ENCODE measurements at places on chromosomes 7 and 10.
A peak's percentile ranks its signal among the peaks of the same experiment; 100 is the strongest.

GRCh38 chr7:123715198-123715597, 33.6 kb downstream of the WASL start:
- no peak for DNase-seq

- DNase-seq = no peak
These were observed 24.9 kb upstream of the PALS2 start for GRCh38 chr7:24548390-24548789.

GRCh38 chr10:55200020-55200419, 399.0 kb upstream of the PCDH15 start:
- no peak for DNase-seq

GRCh38 chr10:48658243-48658974, 26.3 kb upstream of the WDFY4 start:
- DNase-seq = peak; percentile 41

DNA sequence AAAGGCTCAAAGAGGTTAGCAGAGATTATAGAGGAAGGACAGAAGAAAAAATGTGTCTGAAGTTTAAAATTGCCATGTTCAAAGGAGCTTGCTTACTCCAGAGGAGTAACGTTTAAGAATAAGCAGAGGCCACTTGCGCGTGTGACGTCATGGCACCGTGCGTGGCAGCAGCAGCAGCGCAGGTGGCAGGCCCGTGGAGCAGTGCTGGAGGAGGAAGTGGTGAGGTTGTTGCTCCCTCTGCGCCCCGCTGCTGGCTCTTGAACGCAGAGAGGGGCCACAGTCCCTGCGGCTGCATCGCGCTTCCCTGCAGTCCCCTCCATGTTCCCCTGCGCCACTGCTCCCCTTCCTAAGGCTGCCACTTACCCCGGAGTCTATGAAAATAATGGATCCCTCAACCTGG, 37.5 kb downstream of the GDI2 start:
- DNase-seq = no peak

GRCh38 chr10:113044016-113044755, 94.1 kb downstream of the TCF7L2 start:
- no peak for DNase-seq

DNA sequence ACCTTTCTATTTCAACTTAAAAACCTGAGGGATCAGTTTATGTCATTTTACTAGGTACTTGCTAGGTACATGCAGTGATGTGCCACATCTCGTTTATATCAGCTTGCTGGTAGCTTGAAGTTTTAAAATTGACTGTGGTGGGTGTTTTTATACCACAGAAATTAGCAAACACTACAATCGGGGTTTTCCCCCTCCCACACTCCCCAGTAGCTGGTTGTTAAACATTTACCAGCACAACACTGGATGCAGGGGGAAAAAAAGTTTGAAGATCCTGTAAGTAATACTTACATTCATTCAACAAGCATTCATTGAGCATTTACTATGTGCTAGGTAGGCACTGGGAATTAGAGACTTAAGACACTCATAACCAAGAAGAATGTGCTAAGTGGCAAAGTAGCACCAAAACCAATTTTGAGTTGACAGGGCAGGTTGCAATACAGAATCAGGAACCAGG, 32.6 kb downstream of the USP6NL start:
- no peak for DNase-seq

- DNase-seq = no peak
These were observed 131.3 kb downstream of the ALOX5 start for GRCh38 chr10:45505311-45505710.

DNA sequence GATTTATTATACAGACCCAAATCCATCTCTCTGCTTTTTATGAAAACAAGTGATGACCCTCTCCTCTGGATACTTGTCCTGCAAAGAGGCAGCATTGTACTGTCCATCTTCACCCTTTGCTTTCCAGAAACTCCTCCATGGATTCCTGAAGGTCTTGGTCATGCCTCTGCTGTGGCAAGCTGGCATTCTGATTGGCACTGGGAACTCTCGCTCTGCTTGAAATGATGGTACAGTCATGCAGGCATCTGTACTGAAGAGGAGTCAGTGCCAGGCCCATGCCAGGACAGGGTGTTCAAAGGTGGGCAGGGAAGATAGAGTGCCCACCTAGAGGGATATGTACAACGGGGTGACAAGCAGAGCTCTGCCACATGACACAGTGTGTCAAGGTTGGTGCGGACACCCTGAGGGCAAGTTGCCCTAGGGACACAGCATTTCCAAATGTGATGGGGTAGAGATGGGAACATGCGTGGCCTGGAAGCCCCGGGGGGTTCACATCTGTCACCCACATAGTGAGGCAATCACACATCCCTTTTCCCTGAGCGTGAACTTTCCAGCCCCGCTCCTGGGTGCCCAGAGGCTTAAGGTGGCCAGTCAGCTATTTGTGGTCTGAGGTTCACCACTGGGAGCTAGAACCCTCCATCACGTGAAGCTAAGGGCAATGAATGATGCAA, 235.7 kb upstream of the TCERG1L start:
- no peak for DNase-seq

DNA sequence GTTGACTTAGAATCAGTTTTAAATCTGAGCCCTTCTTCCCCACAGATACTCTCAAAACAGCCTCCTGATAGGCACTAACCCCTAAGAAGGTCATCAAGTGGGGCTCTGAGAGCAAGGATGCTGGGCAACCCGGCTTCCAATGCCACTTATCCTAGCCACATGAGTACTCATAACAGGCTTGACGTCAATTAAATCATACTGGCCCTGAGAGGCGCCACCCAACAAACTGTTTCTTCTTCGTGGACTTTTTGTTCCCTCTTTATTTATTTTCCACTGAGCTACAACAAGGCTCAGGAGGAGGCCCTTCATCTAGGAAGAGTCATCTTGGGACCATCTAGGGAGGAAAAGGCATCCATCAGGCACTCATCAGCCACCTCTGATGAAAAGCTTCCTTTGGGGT, 255.9 kb downstream of the KCNMA1 start:
- no peak for DNase-seq

DNA sequence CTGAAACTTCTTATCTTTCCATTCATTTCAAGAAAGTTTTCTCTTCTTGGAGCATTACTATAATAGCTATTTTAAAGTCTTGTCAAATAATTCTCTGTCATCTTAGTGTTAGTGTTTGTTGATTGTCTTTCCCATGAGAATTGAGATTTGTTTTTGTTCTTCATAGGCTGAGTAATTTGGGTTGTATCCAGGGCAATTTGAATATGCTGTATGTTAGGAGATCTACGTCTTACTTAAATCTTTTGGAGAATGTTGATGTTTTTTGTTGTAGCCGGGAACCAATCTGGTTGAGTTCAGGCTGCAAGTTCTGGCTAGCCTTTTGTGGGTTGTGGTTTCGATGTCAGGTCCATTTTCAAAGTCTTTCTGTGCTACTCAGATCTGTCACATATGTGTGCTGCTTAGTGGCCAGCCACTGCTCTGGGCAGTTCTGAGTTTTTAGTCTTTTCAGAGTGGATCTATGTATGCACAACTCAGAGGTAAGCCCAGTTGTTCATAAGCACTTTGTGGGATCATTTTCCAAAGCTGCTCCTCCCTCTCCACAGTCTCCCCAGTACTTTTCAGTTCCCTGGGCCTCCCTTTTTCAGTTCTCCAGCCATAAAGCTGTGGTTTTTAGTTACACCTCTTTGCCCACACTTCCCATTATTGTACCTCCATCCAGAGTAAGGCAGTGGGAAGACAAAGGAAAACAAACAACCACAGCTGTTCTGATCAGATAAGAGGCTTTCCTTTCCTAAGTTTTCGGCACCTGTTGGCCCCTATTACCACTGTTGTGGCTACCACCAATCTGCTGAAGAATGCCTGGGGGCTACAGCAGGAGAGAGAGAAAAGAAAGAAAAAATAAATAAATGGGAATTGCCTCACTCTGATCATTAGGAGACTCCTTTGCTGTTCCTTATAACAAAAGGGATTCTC, 4.7 kb upstream of the CCNJ start:
- no peak for DNase-seq

DNA sequence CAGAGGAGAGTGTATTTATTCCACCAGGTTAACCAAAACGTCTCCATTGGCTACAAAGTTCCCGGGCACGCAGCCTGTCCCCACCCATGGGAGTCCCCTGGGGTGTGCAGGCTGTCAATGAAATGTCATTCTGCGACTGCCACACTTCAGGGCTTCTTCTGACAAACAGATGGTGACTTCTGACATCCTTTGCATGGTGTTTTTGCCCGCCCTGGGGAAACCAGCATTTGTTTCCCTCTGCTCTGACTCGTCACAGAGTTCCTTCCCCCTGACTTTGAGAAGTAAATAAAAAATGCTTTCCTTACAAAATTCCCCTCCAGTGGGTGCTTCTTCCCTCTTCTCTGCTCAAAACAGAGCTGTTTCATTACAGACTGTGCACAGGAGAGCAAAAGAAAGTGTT, 38.2 kb downstream of the TNS3 start:
- DNase-seq = no peak

GRCh38 chr10:102996876-102997275, 78.8 kb downstream of the CNNM2 start:
- DNase-seq = no peak

- DNase-seq = no peak
These were observed 303.7 kb downstream of the WDR11 start for GRCh38 chr10:121154846-121155245.

DNA sequence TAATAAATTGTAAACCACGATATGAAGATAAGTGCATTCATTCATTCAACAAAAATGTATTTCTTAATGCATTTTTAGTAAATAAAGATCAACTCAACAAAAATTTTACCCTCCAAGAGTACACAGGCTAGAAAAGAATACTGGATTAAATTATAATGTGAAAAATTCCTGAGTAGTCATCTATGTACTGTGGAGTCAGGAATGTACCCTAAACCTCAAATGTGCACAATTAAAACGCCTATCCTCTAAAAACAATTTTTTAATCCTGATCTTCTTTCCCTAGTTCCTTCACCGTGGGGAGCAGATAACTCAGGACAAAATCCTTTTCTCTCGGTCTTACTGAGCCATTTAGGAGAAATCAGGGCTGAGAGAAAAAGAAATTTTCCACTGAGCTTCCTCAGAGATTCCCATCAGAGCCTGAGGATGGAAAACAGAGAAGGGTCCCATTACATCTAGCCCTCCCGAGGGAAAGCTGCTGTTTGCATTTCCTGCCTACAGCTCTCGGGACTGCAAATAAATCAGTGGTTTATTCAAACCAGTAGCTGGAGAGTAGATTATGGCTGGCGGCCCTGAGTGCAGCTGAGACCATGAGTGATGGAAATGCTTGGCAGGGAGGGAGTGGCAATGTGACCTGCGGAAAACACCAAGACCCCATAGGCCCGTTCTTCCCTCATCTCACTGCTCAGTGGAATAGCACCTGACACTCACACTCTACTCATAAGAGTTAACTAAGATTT, 7.4 kb downstream of the TAS2R40 start:
- DNase-seq = no peak

DNA sequence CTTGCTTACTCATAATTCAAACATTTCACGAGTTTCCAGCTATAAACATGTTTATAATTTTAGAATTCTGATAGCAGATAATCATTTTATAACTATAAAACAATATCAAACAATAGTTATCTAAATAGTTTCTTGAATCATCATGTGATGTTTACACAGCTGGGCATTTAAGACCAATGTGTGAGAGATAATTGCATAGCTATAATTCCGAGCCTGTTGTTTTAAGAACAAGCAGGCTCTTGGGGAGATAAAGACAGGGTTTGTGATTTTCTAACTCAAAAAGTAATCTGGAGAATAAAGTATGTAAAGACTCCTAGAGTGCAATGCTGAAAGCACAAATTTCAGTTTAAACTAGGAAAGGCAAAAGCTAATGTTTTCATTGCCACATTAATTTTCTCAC, 331.2 kb downstream of the LRRTM3 start:
- no peak for DNase-seq

DNA sequence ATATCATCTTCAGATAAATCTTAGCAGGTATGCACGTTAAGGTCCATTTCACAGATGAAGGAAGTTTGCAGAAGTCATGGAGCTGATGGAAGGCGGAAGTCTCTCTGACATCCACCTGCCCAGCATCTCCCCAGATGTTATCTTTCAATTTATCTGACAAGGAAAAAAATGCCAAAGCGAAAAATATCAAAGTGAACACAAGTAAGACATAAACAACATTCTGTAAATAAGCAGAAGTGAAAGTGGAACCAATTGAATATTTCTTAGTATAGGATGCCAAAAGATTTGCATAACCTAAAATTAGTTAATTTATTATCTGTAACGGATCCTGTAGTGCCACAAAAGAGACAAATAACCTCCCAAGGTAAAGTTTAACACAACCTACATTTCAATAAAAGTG, 73.6 kb upstream of the NEBL start:
- DNase-seq = no peak

DNA sequence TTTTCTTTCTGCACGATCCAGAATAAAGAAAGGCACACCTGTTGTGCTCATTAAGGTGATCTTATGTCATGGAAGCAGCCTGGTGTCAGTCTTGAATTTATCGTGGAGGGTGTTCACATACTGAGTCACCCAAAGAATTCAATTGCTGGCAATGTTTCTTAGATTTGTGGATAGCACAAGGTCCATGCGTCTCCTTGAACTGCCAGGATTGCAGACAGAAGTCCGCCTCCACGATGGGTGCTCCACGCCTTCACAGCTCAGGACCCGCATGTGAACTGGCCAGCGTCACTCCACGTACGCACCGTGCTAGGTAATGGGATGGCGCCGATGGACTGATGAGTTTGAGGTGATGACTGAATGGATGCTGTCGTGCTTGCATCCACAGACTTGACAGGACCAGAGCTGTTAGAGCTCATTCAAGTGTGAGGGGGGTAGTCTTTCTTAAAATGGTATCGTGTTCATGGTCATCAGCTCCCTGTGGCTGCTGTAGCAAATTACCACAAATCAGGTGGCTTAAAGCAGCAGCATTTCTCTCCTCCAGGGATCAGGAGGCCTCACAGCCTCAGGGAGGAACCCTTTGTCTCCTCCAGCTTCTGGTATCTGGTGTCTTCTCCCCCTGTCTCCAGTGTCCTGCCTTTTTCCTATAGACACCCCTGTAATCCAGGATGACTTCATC, 65.4 kb upstream of the DNAJB6 start:
- no peak for DNase-seq

GRCh38 chr10:116836083-116836482, 13.2 kb upstream of the ENO4 start:
- no peak for DNase-seq

DNA sequence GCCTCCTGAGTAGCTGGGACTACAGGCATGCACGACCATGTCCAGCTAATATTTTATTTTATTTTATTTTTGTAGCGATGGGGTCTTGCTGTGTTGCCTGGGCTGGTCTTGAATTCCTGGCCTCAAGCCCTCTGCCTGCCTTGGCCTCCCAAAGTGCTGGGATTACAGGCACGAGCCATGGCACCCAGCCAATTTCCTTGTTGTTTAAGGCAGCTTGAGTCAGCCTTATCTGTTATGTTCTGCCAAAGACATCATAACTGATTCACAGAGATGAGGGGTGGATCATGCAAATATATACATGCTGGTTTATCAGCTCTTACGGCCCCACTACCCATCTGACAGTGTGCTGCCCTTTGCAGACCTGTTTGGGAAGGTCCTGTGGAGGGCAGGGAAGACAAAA, 826.7 kb downstream of the TYW1 start:
- DNase-seq = no peak

GRCh38 chr10:79073784-79074432, 5.1 kb downstream of the ZMIZ1 start:
- DNase-seq = no peak

- DNase-seq = peak; percentile 56
These were observed 86.6 kb downstream of the STRA8 start for GRCh38 chr7:135320268-135320667.

GRCh38 chr10:103202319-103202718, 9.2 kb upstream of the NT5C2 start:
- DNase-seq = no peak

Measured in smooth muscle cell of the brain vasculature (primary cell).